Amniotic epithelial cell (primary cell): ENCODE measurements at places on chromosomes 12 and 14.
A peak's percentile ranks its signal among the peaks of the same experiment; 100 is the strongest.

- DNase-seq, result no peak
These were observed 27.3 kb downstream of the TSHR start for GRCh38 chr14:80982711-80983110.

DNA sequence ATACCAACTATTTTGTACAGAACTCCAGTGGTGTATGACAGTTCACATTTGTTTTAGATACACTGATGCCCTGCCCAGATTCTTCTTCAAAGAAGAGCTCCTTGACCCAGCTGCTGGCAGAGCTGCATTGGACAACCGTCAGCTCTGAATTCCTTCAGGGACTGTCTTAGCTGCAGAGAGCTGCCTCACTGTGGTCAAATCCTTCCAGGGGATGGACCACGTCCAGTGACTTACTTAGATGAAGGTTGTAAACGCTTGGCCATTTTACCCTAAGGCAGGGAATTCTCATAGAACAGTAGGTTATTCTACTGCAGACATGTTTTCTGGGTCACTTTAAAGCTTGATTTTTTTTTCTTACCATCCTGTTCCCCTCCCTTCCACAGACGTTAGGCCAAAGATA, 905.0 kb upstream of the ATXN7L3B start:
- DNase-seq, result no peak

GRCh38 chr12:2902272-2902880, 11.7 kb downstream of the TULP3 start:
- peak; percentile 69 for DNase-seq

DNA sequence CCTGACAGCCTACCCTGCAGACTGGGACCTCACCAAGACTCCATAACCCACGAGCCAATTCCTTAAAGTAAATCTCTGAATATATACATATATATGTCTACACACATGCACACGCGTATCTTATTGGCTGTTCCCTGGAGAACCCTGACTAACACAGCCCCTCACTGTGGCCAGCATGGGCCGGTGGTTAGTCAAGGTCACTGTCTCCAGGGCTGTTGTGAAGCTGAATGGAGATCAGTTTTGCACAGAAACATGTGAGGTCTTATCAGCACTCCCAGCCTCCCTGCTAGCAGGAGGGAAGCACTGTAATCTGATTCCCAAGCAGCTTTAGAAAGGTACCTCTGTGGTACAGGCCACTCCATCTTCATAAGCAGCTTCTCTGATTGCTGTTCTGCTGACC, 46.6 kb upstream of the PLEKHG6 start:
- DNase-seq, result peak; percentile 86

- no peak for DNase-seq
These were observed 8.7 kb downstream of the CLIP1 start for GRCh38 chr12:122413516-122414404.

DNA sequence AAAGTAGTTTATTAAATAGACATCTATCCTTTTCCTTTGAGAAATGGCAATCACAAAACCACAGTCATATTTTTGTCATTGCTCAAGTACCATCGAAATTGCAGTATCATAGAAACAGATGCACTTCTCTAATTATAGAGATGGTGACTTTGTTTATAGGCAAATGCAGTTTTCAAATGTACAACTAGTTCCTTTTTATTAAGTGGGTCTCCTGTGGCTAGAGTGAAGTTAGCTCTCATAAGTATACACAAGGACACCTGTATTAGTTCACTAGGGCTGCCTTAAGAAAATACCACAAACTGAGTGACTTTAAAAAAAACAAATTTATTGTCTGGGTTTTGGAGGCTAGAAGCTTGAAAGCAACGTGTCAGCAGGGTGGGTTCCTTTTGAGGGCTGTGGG, 62.8 kb downstream of the OTOGL start:
- no peak for DNase-seq

DNA sequence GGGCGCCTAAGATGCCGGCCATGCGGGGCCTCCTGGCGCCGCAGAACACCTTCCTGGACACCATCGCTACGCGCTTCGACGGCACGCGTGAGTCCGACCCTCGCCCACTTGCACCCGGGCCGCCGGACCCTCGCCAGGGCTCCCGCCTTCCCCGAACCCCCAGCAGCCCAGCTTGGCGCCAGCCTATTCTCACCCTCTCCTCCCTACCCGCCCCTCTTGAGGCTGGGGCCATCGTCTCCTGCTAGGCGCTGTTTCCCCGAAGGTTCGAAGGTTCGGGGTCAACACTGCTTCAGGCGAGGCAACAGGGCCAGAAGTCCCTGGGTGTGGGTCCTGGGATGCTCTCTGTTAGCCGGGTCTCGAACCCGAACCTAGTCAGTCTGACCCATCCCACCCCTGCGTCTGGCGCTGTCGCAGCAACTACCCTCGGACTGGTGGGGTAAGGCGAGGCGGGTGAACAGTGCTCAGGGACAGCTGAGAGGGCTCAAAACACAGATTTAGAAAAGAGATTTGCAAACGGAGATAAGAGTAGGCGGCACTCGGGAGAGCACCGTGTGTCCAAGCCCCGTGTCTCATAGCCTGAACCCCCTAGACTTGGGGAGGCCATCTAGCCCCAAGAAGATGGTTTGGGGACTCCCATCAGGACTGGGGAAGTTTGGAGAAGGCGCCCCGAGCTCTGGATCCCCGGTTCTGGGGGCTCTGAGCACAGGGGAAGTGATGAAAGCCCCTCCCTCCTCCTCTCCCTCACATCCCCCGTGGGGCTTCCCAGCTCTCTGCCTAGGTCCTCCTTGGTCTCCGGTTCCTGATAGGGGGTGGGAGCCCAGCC, 787 bp downstream of the KCNH3 start:
- no peak for DNase-seq

- no peak for DNase-seq
These were observed 25.2 kb downstream of the DDX51 start for GRCh38 chr12:132118876-132119275.

DNA sequence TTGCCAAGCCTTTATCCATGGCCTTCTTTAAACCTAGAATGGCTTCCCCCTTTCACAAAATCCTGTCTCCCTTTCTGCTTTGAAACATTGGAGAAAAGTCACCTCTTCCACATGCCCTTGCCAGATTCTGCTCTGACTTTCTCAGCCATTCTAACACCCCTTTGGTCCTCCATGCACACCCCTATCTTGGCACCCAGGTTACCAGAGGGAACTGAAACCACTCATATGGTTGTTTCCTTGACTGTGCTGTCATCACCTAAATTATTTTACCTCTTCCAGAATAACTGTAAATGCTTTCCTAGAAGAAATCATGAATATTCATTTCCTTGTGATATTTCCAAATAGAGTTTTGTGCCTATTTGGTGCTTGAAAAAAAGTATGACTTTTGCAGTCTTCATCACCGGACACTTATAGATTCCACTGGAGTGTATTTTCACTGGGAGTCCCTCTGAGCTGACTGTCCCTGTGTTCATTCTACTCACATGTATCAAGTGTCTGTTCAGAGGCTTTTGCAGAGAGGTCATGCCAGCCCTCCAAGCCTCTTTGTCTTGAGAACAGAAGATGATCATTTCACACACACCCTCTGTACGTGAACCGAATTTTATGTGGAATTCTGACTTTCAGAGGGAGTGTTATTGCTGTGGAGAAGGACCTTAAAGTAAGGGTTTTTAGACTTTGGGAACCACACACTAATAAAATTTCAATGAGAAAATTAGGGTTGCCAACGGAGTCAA, 74.1 kb downstream of the PLXNC1 start:
- no peak for DNase-seq

- DNase-seq, result no peak
These were observed 464.5 kb downstream of the EGLN3 start for GRCh38 chr14:33486332-33486890.

GRCh38 chr12:101564912-101565311, 29.9 kb upstream of the MYBPC1 start:
- DNase-seq, result peak; percentile 0

GRCh38 chr12:28184375-28184774, 5.9 kb upstream of the CCDC91 start:
- DNase-seq, result no peak

DNA sequence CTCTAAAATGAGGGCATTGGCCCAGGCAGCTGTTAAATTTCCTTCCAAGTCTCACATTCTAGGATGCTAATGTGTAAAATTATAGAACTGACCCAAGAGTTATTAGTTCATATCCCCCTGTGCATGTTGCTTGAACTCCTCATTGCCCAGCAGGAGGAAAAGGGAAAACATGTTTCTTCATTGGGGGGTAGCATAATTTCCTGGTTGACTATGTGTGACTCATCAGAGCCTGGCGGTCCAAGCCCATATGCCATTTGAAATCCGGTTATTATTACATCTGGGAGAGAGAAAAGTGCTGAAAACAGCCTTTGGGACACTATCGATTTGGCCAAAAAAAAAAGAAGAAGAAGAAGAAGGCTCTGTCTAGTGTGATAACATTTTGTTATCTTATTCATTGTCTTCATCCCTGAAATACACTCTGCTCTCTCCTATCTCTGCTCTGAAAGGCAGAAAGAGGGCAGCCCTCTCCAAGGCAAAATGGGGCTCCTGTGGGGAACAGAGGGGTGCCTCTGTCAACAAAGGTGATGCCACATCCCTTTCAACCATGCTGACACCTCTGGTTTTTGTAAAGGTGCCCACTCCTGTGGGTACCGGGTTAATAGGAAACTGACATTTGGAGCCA, 114.2 kb downstream of the DAD1 start:
- DNase-seq, result no peak
